ENCODE measurements at places on chromosomes 1 and 21.

DNA sequence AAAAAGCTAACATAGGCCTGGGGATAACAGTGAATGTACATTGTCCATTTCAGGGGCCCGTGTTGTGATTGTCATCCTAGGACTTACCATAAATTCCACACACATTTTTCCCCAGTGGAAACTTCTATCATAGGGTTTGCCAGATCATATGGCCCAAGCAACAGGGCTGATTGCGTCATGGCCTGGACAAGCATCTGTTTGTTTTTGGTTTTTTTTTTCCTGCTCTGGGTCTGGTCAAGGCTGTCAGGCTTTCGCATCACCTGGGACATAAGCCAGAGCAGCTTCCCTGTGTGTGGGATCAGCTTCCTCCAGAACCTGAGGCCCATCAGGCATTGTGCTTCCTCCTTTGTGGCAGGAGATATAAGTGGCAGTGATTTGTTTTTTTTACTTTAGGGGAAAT, 598.5 kb upstream of the USP24 start:
- DNase-seq = no peak

GRCh38 chr1:225746361-225747179, 31.1 kb upstream of the SRP9 start:
- peak; percentile 76 for DNase-seq

- no peak for DNase-seq
Measured at GRCh38 chr1:12088607-12089006, 25.5 kb downstream of the TNFRSF8 start.

GRCh38 chr1:10808441-10808840, 12.0 kb upstream of the CASZ1 start:
- no peak for DNase-seq

GRCh38 chr1:236893626-236894545, 98.8 kb downstream of the MTR start:
- peak; percentile 75 for DNase-seq

GRCh38 chr1:91795591-91796389, 90.2 kb downstream of the TGFBR3 start:
- DNase-seq = no peak

GRCh38 chr1:240496941-240497340, 115.0 kb downstream of the GREM2 start:
- DNase-seq = no peak

DNA sequence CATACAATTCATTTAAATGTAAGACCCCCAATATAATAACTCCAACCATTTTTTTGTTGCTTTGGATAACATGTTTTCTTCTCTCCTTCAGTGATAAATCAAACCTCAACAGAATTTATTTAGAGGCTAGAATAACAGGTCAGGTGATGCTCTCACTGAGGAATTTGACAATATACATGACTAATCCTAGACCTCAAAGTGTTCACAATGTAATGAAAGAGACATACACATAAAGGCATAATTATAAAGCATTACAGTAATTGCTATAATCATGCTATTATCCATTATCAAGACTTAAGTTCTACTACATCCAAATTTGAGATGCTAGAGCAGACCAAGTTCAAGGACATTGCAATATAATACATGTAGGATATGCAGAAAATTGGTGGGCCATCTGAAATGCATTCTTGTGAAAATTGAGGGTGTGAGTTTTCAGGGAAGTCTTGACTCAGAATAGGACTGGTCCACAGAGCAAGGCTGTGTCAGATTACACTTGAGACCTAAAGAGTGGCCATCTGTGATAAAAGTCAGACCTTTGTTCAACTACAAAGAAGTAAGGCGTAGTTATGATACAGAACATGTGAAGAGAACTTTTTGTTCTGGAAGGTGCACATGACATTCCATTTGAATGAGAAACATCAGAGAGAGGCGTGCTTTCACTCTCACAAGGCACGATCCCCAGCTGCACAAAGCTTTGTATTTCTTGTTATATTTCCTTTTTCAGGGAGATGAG, 45.5 kb downstream of the UTP25 start:
- no peak for DNase-seq

DNA sequence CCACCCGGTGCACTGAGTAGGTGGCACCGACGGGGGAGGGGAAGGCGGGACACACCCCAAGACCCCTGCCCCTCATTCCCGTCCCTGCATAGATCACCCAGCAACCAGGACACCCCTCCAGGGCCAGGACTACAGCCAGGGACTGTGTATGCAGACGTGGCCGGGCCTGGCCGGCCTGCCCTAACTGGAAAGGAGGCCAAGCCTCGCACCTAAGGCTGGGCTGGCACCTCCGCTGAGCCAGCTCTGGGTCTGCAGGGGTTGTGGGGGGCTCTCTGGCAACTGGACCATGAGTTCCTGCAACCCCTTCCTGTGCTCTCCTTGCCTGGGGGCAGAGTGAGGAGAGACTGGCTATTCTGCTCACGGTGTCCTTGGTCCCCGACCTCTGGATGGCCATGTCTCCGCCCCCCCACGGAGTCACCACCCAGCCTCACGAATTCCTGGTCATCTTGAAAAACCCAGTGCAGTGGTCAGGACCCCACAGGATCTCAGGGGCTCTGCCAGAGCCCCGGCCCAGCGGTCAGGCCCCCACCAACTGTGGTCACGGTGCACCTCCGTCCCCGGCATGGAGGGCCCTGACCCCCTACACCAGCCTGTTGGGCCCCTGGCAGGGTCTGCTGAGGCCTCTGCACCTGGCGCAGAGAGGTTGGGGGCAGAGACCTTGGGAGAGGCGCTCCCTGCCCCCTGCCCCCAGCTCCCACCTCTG, 1.1 kb upstream of the FNDC10 start:
- no peak for DNase-seq

GRCh38 chr21:45442276-45442675, 37.3 kb downstream of the COL18A1 start:
- DNase-seq = no peak

DNA sequence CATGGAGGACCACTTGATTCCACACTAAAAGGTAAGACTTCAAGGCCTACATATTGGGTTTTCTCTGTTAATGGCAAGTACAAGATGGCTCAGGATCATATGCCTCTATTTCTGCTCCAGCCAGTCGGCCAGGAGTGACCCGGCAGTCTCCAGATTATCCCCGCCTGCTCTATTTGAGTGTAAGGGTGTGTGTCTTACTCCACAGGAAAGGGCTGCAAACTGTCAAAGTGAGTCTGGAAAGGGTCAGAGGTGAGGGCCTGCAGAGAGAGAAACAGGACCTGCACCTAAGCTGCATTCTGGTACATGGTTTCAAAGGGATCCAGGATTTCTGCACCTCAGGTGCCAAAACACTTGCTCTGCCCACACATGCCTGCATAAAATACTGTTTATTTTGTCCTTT, 9.2 kb downstream of the ZNF692 start:
- DNase-seq = no peak

DNA sequence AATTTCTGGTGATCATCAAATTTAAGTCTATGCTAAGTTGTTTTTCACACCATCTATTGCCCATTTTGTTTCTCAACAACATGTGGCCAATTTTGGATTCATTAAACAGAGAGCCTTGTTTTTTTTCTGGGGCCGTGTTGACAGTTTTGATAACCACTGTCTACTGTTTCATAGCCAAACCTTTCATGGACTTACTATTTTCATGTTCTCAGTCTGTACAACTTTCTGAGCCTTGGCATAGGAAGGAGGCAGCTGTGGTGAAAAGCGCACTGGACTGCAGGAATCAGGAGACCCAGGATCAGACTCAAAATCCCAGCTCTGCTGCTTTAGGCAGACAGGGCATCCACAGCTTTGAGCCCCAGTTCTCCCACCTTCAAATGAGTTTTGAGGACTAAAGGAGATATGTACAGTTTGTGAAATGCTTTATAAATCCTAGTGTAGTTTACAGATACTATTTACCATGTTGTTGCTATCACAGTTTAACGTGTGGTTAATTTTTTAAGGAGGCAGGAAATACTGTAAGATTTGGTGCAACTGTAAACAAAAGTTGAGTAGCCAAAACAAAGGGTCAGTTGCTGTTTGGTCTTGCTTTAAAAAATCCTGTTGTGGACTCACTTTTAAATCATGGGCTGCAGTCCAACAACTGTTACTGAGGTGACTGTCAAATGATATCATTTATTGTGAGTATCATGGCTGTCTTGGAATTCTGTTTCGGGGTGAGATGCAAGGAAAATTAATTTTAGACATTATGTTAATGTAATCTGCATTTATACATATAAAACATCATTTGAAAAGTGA, 2.9 kb downstream of the MACO1 start:
- peak; percentile 38 for DNase-seq

DNA sequence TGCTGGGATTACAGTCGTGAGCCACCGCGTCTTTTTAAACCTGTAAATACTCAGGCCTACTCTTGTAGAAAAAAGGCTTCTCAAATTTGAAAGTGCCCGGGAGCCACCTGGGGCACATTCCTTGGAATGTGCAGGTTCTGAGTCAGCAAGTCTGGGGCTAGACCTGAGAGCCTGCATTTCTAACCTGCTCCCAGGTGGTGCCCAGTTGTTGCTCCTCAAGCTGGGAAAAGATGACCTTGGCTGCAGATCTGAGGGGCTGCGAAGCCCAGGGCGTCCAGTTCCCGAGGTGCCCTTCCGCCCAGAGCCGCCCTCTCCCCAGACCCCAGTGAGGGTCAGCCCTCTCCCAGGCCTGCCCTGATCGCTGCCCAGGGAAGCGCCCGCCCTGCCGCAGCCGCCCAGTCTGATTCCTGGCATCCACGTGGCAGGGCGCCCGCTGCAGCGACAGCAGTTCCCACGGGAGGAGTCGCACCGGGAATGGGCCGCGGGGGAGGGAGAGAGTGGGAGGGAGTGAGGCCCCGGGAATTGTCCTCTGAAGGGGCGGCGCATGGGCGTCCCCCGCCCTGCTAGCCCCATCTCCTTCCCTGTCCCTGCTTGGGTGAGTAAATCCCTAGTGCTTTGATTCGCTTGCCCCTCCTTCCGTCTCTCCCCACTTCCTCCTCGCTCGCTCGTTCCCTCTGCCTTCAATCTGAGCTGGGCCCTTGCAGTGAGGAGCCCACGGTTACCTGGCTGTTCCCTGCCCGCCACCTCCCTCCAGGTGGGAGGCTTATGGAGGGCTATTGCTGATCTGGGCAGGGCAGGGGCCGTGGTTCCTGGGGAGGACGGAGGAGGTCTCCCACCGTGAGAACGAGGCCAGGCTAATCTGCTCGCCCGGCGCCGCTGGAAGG, 18.8 kb upstream of the TENT5B start:
- DNase-seq = peak; percentile 68

DNA sequence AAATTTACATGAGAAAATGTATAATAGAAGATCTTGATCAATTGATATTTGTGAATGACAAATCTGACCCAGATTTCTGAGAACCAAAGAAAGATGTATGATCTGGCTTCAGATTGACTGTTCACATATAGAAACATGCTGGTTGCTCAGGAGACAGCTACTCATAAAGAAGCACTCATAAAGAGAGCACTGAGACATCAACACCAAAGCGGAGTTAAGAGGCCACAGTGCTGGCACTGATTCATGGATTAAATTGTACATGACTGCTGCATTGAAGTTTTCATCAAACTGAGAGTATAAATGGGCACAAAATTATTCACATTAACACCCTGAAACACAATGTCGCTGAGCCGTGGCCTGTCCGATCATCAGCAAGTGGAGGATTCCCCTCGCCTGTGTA, 46.2 kb downstream of the SH3GLB1 start:
- no peak for DNase-seq

GRCh38 chr1:224298346-224299330, 31.3 kb downstream of the NVL start:
- no peak for DNase-seq

GRCh38 chr21:40976198-40977109, 129.5 kb upstream of the DSCAM start:
- no peak for DNase-seq

- DNase-seq = no peak
Measured at GRCh38 chr1:79302380-79302930, 295.9 kb upstream of the ADGRL4 start.

DNA sequence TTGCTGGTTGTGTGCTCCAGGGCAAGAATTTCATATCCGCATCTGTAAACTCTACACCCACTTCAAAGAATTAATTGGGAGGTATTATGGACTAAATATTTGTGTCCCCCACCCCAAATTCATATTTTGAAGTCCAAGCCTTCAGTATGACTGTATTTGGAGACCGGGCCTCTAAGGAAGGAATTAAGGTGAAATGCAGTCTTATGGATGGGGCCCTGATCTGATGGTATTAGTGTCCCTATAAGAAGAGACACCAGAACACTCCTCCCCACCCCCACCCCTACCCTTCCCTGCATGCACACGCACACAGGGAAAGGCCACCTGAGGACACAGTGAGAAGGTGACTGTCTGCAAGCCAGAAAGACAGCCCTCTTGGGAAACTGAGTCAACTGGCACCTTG, 332.4 kb downstream of the RPS6KC1 start:
- DNase-seq = no peak

- DNase-seq = no peak
Measured at GRCh38 chr1:105678334-105678733, 1378.1 kb upstream of the PRMT6 start.

- no peak for DNase-seq
Measured at GRCh38 chr1:150887018-150887417, at the start of gene CTXND2. Gene CTXND2, plus strand, starts transcription at chr1:150887136. Its CDS starts 25,179 bp downstream, at chr1:150912315.

- peak; percentile 78 for DNase-seq
Measured at GRCh38 chr1:182163821-182164223, 102.3 kb upstream of the ZNF648 start.

DNA sequence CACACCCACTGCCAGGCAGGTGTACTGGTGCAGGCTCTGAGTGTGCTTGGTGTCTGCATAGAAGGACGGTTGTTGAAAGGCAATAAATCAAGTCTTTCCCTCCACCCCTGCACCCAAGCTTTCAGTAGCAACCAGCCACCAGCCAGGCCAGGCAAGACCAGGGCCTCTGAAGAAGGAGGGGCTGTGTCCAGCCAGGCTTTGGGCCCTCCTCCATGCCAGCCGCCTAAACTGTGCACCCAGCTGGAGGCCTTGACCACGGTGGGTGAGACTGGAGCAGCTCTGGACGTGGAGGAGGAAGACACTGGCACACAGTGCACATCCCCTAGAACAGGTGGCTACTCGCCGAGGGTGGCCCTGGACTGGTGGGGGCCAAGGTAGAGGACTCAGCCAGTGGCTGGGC, 4.9 kb downstream of the OLIG2 start:
- DNase-seq = no peak

- DNase-seq = no peak
Measured at GRCh38 chr1:235908742-235909520, 42.2 kb upstream of the LYST start.

GRCh38 chr1:21451212-21451611, 11.3 kb downstream of the NBPF3 start:
- DNase-seq = no peak

DNA sequence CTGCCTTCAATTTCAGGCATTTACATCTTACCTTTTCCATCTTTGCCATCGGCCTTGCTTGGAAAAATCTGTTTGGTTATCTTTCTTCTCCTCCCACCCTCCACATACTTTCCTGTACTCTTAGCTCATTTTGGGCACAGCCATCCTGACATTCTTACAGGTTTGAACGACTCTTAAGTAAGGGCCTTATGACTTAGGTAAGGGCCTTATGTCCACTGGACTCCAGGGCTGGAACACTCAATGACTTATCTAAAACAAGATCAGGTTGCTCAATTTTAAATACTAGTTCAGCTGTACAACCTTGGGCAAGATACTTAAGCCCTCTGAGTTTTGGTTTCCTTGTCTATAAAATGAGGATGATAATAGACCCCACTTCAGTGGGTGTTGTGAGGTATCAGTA, 40.9 kb downstream of the C1orf21 start:
- no peak for DNase-seq
